Activated CD4-positive, alpha-beta memory T cell treated with anti-CD3 and anti-CD28 coated beads, Interleukin-2, amount 10 ng/mL, durations not matched to agents 7 days and 5 days (primary cell): ENCODE measurements at places on chromosomes 13 and 19. TPM values are rescaled to one million over a fixed set of nuclear protein-coding genes. Genes with fewer than 3 reads are reported as not detected.

TECR gene
- 171 TPM for total RNA-seq

ZNF486 gene
- total RNA-seq = 7.3 TPM

- DNase-seq = no peak
These were observed 45.4 kb upstream of the CYP2B6 start for GRCh38 chr19:40945645-40946044.

KCNK6 gene
- 14.4 TPM for total RNA-seq

GRCh38 chr19:14404312-14404711, 14.8 kb downstream of the DDX39A start:
- DNase-seq = no peak
